Activated CD4-positive, alpha-beta T cell treated with anti-CD3 and anti-CD28 coated beads for 24 hours (primary cell): ENCODE measurements at places on chromosomes 6 and 20.

DNA sequence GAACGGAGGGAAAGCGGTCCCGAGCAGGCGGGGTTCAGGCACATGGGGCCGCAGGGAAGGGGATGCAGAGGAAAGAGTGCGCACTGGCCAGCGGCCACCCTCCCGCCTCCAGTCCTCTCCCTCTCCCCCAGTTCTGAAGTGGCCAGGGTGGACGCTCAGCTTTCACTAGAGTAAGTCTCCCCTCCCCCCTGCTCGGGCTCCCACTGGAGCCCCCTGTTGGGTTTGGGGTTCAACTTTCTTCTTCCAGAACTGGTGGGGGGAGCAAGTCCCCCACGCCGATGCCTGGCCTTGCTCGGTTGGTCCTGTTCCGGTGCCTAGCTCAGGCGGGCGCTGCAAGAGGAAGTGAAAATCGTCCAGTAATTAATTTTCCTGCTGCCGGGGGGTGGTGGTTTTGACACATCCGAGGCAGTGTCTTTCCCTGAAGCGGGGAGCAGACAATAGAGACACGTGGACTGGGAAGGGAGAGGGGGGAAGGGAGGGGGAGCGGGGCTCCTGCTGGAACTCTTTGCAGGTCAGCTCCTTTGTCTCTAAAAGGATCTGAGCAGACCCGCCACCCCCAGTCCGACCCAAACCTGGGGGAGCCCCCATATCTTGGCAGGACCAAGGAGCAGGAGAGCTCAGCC, 824 bp upstream of the SCRT2 start:
- no peak for DNase-seq

DNA sequence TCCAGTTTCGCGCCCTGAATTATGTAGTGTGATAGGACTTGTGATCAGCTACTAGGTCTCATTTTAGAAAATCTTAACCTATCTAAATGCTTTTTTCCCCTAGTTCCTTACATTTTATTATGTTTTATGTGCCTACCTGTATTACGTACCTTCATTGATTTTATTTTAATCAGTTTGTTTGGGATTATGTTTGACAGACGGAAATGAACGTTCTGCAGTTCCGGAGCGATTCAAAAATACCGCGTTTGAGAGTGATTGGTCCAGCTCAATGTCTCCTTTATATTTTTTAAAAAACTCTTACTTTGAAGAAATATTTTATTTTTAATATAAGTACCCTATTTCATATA, 114.3 kb upstream of the BTN3A2 start:
- DNase-seq, result no peak

- DNase-seq, result no peak
These were observed 29.1 kb downstream of the PLCG1 start for GRCh38 chr20:41166201-41167117.

DNA sequence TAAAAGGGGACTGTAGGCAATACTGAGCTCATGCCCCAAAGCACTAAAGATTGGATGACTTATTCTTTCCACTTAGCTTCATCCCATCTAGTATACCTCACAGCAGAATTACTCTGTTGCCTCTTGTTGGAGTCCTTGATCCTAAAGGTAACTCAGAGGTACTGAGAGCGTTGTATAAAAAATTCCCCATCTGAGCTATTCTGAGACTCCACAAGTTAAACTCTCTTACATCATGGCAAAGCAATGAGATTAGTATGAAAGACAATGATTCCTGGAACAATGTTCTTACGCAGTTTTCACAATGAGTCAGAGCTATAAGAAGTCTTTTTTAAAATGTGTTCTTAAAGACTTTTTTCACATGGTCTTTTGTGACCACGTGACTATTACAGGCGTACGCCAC, 370.1 kb downstream of the ADGRB3 start:
- no peak for DNase-seq

GRCh38 chr6:26197636-26197932, 110.4 kb downstream of the HFE start:
- no peak for DNase-seq

DNA sequence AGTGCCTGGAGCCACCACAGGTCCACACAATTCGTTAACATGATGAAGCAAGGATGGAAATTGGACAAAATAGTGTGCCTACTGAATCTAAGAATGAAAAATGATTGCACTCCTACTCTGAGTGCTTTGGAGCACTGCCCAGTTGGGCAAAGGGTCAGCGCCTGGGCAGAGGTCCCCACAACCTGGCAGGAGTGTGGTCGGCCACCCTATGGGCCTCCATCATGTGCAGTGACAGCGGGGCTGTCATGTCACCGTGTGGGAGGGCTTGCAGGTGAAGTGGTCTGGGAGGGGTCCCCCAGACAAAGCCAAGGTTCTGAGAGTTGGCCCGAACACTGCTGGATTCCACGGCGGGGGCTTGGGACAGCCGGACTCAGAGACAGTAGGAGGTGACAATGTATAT, 36.2 kb upstream of the CD93 start:
- DNase-seq, result no peak

DNA sequence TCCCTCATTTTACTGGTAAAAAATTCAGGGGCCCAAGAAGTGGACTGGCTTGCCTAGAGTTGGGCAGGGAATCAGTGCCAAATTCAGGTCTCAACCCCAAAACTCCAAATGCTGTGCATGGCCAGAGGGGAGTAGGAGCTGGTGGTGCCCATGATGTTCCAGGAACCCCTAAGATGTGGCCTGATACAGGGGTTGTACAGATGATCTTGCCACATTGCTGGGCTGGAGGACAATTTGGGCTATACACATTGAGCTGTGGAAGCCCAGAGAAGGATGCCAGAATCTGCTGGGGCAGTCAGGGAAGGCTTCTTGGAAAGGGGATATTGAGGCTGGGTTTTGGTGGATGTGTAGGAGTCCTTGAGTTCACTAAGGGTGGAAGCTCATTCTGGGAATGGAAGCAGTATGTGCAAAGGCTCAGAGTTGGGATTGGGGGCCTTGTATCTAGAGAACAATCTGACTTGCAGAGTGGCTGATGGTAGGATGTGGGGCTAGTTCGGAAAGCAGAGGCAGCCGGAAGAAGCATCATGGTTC, 38.0 kb upstream of the APCDD1L start:
- no peak for DNase-seq

- no peak for DNase-seq
These were observed 77.0 kb downstream of the DTNBP1 start for GRCh38 chr6:15585760-15586214.

DNA sequence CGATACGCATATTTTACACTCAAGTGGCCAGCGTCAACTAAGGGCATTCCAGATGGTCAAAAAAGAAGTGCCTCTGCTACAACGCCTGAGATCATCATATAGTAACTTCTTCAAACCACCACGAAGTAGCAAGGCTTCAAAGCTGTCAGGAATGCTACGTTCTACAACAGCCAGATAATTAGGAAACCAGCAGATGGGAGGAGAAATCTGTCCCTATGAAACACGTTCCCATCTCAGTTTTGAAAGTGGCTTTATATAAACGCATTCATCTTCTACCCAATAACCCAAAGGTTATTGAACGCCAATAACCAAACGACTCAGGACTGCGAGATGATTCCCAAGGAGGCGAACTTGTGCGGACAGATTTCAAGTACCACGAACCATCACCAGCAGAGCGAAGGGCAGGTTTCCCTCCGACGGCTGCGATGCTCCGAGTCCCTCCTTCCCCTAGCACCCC, 1.2 kb downstream of the ABHD12 start:
- no peak for DNase-seq

DNA sequence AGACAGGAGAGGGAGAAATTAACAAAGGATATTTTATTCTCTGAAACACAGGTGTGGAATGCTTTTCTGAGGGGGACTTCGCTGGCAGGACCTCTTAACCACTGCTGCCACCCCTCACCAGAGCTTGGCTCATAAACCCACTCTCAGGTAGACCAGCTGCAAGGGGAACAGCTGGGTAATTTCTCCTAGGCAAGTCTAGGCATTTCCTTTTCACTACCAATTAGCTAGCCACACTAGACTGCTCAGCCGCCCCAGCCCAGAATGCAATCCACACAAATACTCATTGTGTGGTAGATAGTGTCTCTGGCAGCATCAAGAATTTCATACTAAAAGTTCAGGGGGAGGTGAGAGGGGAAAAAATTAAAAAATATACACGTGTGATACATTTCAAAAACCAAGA, 267.6 kb upstream of the ID4 start:
- no peak for DNase-seq

DNA sequence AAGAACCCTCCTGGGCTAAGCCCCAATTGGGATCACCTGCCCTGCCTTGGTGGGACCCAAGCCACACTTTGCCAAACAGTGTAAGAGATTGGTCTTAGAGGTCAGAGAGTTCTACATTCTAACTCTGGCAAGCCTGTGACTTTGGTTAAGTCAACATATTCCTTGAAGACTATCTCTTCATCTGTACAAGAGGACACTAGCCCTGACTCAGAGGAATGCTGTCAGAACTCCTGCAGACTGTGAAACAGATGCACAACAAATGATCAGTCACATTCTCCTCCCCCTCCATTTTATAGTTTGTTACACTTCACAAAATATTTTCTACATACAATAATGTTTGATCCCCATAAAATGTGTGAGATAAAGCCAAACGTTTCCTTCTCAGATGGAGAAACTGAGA, 91.7 kb upstream of the EPB41L1 start:
- DNase-seq, result no peak
